ENCODE measurements at places on chromosomes 3 and 15.

GRCh38 chr15:67768313-67768977 lies 56.9 kb upstream of the SKOR1 start:
- DNase-seq, result no peak

DNA sequence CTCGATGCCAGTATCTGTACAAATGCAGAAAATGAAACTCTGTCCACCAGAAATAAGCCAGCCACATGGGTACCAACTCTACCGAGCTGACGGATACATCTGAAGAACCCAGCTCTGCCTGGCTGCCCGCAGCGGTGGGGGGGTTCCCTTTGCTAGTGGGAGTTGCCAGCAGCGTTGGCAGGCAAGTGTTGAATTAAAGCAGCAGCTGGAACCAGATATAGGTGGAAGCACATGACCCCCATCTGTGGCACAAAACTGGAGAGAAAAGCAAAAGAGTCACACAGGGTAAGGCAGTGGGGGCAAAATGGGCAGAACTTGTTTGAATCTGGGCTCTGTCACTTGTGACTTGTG lies 17.9 kb downstream of the CRYGS start:
- DNase-seq, result no peak

DNA sequence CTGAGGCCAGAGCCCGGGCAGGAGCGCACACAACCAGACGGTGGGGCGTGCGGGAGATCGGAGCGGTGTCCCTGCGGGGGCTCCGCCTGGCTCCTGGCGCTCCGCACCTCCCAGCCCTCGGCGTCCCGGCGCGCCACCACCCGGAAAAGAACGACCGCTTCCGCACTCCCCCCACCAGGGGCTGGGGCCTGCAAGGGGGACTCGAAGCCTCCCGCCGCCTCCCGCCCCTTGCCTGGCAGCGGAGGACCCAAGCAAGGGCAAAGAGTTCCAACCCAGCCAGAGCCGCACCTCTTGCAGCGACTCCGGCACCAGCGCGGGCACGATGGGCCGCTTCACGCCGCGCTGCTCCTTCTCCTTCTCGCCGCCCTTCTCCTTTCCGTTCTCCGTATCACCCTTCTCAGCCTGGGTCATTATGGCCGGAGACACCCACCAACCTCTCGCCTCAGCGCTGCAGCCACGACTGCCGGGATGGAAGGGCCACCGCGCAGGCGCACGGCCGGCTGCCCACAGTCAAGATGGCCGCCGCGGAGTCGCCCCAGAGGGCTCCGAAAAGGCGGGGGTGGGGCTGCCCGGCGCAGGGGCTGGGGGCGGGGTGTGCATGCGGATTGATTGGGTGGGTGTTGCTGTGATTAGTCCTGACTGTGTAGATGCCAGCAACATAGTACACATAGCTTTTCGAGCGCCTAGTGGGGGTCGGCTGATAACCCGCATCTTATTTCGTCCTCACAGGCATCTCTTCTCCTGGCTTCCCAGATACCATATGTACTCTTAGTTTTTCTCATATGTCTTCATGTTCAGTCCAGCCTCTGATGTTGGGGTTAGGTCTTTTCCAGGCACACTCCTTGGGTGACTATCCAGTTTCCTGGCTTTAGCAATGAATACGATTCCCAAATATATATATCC lies at the start of gene ACTR8:
Gene ACTR8 (minus strand): TSS at position 462 of the 903 bp plus-strand sequence. CDS start 51 bp downstream, at position 411.
- DNase-seq, result peak; percentile 64

GRCh38 chr3:67587811-67588210 lies 66.6 kb downstream of the SUCLG2 start:
- no peak for DNase-seq

GRCh38 chr3:13812034-13812471 lies 67.8 kb downstream of the WNT7A start:
- no peak for DNase-seq

- DNase-seq, result no peak
These were observed 28.1 kb downstream of the PARP16 start for GRCh38 chr15:65258375-65259262.

DNA sequence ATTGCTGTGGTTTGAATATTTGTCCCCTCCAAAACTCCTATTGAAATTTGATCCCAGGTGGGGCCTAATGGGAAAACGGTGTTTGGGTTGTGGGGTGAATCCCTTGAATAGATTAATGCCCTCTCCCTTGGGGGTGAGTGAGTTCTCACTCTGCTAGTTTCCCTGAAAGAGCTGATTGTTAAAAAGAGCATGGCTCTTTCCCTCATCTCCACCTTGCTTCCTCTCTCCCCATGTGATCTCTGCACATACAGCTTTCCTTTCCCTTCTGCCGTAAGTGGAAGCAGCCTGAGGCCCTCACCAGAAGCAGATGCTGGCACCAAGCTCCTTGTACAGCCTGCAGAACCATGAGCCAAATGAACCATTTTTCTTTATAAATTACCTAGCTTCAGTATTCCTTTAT lies 394.9 kb upstream of the WNT5A start:
- DNase-seq, result no peak

DNA sequence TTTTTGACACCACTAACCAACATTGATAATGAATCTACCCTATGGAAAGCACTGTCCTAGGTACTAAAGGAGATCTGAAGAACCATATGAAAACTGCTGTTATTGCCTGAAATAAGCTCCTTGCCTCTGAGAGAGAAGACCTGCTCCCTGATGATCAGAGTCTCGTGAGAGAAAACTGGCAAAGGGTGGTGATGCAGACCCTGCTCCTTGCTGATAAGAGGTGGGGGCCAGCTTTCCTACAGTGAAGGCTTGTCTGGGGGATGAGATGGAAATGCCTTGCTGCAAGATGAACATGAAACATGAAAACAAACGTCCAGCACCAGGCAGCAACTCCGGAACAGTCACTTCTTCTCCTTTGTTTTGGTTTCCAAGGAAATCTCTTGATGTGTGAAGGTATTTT lies 31.9 kb downstream of the RASGRP1 start:
- no peak for DNase-seq

- DNase-seq, result peak; percentile 70
These were observed 105.8 kb upstream of the ARL6 start for GRCh38 chr3:97658668-97659285.

DNA sequence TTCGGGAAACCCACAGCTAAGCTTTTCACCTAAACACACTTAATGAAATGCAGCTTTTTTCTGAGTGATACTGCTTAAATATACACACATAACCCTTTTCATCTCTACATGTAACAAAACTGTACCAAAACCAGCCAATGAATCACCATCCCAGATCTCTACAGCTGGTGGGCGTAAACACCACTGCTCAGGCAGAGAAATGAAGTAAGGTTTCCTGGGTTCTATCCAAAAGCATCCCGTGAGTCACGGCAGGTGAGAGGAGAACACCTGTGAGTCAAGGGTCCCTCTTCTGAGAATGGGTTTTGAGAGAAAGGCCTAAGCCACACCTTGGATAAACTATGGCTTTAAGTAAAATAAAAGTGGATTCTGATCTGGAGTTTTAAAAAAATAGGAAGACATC lies 2.6 kb downstream of the CLDN1 start:
- no peak for DNase-seq

- DNase-seq, result no peak
These were observed 26.2 kb downstream of the EFCAB12 start for GRCh38 chr3:129402210-129402609.

DNA sequence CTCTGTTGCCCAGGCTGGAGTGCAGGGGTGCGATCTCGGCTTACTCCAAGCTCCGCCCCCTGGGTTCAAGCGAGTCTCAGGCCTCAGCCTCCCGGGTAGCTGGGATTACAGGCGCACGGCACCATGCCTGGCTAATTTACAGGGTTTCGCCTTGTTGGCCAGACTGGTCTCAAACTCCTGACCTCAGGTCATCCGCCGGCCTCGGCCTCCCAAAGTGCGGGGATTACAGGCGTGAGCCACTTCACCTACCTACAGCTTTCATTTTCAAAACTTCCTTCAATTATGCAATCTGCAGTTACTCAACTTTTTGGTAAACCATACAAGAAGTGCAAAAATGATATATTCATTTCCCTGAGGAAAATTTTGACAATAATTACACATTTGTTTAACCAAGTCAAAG lies 14.0 kb downstream of the NANOGP8 start:
- DNase-seq, result no peak

DNA sequence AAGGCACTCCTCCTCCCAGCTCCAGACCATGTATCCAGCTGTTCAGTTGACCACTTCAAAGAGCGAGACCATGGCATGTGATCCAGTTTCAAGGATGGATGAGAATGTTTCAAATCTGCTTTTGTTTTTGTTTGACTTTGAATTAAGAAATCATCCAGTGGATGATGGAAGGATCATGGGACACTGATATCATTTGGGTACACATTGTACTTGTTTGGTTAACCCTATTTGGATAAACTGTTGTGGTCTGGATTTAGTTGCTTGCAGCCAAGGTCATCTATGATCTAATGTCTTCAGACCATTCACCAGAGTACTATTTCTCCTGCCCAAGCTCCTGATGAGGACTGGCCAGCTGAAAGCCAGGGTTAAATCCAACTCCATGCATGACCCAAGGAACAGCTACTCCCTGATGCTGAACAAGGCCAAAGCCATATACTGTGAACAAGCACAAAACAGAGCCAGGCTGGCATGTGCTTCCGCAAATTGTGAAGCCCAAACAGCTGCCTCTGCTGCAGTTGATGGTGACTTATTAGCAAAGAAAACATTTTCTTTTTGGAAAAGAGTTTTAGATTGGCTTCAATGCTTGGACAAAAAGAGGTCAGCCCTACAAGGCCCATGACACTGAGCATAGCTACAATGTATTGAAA lies 5.2 kb upstream of the ADAMTS17 start:
- no peak for DNase-seq

- DNase-seq, result no peak
These were observed 83.9 kb upstream of the TSC22D2 start for GRCh38 chr3:150324245-150324644.

Data from NCI-H1436 (cell line).